ENCODE measurements at places on chromosomes 11 and 22.
A peak's percentile ranks its signal among the peaks of the same experiment; 100 is the strongest.

- DNase-seq: peak; percentile 74
Observed at GRCh38 chr11:47523490-47524225, 29.3 kb downstream of the CELF1 start.

DNA sequence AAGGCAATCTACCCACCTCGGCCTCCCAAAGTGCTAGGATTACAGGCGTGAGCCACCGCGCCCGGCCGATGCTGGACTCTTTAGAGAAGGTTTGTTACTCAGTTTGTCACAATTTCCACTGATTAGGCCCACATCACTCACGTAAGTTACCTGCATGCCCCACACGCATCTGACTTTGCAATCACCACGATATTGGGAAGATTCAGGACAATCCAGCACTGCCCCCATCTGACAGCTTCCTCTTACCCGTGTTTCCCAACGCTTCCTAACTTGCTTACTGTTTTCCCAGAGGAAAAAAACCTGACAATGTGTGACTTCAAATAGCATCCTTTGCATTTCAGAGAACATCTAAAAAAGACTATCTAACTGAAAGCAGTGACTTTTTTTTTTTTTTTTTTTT lies 21.8 kb upstream of the EIF3M start:
- DNase-seq: no peak

GRCh38 chr11:100980156-100980555 lies 149.5 kb downstream of the PGR start:
- DNase-seq: peak; percentile 7

GRCh38 chr22:38733724-38734381 lies 21.9 kb downstream of the SUN2 start:
- peak; percentile 29 for DNase-seq

- no peak for DNase-seq
Observed at GRCh38 chr11:47248304-47248663, 330 bp downstream of the ACP2 start.

DNA sequence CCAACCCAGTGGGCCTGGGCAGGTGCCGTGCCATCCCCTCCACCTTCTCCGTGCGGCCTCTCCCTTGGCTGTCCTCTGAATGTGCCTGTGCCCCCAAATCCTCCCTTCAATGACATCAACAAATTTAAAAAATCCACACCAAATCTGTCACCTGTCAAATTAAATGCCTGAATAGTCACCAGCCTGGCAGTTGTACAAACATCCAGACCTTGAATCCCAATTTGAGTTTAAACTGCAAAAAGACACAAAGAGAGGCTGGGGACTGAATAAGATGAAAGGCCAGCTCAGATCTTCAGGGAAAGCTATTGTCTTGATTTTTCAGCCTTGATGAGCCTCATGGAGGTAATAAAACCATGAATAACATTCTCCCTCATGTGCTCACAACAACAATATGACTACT lies 194.7 kb downstream of the KIRREL3 start:
- DNase-seq: no peak

DNA sequence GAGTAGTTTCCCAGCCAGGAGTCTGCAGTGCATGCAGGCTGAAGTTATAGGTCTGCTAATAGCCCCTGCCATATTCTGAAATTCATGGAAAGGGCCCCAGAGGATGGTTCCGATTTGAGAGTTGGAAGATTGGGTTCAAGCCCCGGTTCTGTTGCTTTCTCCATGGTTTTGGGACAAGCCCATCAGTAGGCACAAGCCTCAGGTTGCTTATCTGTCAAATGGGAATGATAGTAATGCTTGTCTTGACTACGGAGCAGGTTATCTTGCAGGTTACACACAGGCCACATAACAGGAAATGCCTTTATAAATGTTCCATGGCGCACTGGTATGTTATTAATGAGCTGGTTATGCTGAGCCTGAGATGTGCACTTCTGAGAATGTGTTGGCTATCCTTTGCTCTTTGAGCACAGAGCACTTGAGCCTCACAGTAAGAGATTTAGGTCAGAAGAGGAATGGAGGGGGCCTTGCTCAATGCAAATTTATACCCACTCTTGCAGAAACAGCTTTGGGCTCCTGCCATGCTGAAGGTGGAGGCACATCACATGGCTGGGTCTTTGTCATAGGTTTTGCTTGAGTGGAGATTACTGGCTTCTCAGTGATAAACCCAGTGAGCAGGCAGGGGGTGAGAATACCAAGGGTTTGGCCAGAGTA lies 47.1 kb downstream of the ZNRF3 start:
- peak; percentile 65 for DNase-seq
